B cell (primary cell): ENCODE measurements at places on chromosomes 4 and X. TPM values are rescaled to one million over a fixed set of nuclear protein-coding genes. Genes with fewer than 3 reads are reported as not detected.

GRCh38 chr4:40909363-40909876 lies 159.7 kb downstream of the NSUN7 start:
- no peak overlapping the region for H3K4me3 ChIP-seq
- no peak for DNase-seq
- H3K27me3 ChIP-seq: no peaks in the 10 kb centered on the region
- peaks cover 10% of the 10 kb centered on the region for H3K4me1 ChIP-seq

Gene GABRA4
- not detected in 2 replicates for total RNA-seq

GRCh38 chr4:106953036-106953705 lies 82.9 kb downstream of the DKK2 start:
- H3K4me3 ChIP-seq: no peak overlapping the region
- H3K36me3 ChIP-seq: no peaks in the 10 kb centered on the region
- no peak overlapping the region for H3K27ac ChIP-seq
- no peak for DNase-seq
- no peaks in the 10 kb centered on the region for H3K4me1 ChIP-seq

- H3K4me3 ChIP-seq: no peak overlapping the region
- no peak for DNase-seq
- peaks cover 9% of the 10 kb centered on the region for H3K36me3 ChIP-seq
- H3K4me1 ChIP-seq: no peaks in the 10 kb centered on the region
Measured at GRCh38 chr4:48175806-48176205, 41.8 kb upstream of the TXK start.

Gene FAM236A
- total RNA-seq: not detected in 2 replicates

DNA sequence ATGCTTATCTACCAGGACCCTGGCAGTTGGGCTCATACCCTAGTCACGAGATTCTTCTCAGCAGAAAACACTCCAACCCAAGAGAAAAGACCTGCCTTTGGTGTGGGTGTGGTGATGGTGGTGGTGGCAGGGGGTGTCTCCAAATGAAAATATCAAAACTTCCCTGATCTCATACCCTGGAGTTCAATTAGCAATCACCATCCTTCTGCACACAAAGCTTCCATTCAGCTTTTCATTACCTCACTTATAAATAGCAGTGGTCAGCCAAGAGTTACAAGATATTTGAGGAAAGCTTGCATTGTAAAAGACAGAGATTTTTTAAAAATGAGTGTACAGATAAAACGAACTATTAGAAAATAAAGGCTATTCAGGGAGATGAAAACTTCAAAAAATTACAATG lies 580.8 kb upstream of the MAGEB2 start:
- DNase-seq: no peak
- H3K36me3 ChIP-seq: no peaks in the 10 kb centered on the region
- no peaks in the 10 kb centered on the region for H3K4me1 ChIP-seq
- no peaks in the 10 kb centered on the region for H3K27me3 ChIP-seq
- H3K27ac ChIP-seq: no peak overlapping the region

Gene CTAG2
- not detected in 2 replicates for total RNA-seq

- H3K27ac ChIP-seq: no peak overlapping the region
- no peaks in the 10 kb centered on the region for H3K4me1 ChIP-seq
- H3K4me3 ChIP-seq: no peak overlapping the region
- H3K36me3 ChIP-seq: no peaks in the 10 kb centered on the region
- no peak for DNase-seq
- no peaks in the 10 kb centered on the region for H3K27me3 ChIP-seq
Measured at GRCh38 chrX:130851569-130851968, 51.4 kb downstream of the ENOX2 start.

DNA sequence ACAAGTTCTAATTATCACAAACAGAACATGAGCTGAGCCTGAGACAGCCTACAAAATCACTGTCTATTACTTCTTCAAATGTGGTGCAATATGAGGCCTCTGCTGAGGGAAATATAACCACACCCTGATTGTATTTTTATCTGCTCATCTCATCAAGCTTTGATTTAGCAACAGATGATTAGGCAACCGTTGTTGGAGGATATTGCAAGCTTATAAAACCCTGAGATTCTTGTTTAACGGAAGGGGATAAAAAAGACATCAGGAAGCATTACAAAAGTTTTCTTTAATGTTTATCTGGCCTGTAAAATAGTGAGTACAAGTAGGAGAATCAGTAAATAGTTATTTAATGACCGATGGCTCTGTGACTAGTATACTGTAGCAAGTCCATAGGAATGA lies 108.5 kb downstream of the ZNF330 start:
- no peaks in the 10 kb centered on the region for H3K27me3 ChIP-seq
- H3K4me3 ChIP-seq: no peak overlapping the region
- H3K27ac ChIP-seq: no peak overlapping the region

Gene ARR3
- total RNA-seq: not detected in 2 replicates

DNA sequence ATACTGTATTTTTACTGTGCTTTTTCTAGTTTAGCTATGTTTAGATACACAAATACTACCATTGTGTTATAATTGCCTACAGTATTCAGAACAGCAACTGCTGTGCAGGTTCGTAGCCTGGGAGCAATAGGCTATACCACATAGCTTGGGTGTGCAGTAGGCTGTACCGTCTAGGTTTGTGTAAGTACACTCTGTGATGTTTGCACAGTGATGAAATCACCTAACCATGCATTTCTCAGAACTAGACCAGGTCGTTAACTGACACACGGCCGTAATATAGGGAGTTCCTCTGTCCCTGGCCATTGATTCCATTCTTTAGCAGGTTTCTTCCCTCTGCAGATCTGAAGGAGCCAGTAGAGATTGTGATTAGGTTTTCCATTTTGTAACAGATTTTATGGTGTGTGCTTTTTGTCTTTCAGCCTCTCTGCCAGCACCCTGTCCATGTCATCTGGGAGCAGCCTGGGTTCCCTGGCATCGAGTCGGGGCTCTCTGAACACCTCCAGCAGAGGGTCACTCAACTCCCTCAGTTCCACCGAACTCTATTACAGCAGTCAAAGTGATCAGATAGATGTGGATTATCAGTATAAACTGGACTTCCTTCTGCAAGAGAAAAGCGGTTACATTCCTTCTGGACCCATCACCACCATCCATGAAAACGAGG lies 59.5 kb downstream of the CLDN22 start:
- H3K27ac ChIP-seq: no peak overlapping the region
- H3K27me3 ChIP-seq: no peaks in the 10 kb centered on the region
- H3K4me3 ChIP-seq: no peak overlapping the region
- no peak for DNase-seq
- no peaks in the 10 kb centered on the region for H3K4me1 ChIP-seq

DNA sequence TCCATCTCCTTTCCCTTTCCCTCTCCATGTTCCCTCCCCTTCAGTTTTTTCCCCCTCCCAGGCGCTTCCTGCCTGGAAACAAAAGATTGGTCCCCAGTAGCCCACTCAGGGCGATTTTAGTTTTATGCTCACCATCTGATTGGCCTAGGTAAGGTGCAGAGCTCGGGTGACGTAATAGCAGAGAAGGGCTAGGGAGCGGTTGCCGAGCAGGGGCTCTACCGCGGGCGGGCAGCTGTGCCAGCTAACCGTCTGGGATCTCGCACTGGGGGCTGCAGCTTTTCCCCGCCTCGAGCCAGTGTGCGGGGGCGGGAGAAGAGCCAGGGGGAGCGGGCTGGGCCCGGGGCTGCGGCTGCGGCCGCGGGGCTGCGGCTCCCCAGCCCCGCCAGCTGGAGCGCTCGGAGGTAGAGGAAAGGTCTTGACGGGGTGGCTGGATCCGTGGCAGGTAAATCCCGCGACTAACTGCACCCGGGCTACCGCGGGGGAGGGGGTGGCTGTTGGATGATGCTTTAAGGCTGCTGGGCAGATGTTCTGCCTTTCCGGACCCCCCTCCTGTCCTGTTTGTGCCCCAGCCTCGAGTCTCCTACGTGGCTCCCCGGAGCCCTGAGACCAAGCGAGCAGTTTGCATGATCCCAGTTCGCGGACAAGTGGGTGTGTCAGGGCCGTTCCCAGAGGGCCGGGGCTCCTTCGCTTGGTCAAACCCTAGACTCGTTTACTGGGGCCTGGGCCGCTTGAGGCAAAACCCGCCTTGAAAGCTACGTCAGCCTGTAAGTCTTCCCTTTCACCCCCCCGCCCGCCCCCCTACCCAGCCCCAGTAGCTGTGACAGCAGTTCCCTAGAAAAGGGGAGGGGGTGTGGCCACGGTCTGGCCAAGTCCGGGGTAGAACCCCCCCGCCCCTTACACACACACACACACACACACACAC lies at the start of gene PAK3:
TSS of gene PAK3 (plus strand) at position 218 of the 922 bp plus-strand sequence. CDS start 26,913 bp downstream, outside the sequence.
- peaks cover 8% of the 10 kb centered on the region for H3K27me3 ChIP-seq
- H3K4me3 ChIP-seq: peak within 1 kb of the TSS; percentile 50
- H3K4me1 ChIP-seq: peaks cover 17% of the 10 kb centered on the region
- DNase-seq: peak; percentile 21

GRCh38 chr4:118941799-118942198 lies 53.1 kb downstream of the SYNPO2 start:
- peaks cover 6% of the 10 kb centered on the region for H3K27me3 ChIP-seq
- no peak for DNase-seq
- no peak overlapping the region for H3K4me3 ChIP-seq
- no peaks in the 10 kb centered on the region for H3K4me1 ChIP-seq
- H3K36me3 ChIP-seq: no peaks in the 10 kb centered on the region

GRCh38 chr4:184103527-184104264 lies 114.0 kb downstream of the ENPP6 start:
- no peaks in the 10 kb centered on the region for H3K27me3 ChIP-seq
- no peak overlapping the region for H3K4me3 ChIP-seq
- DNase-seq: no peak

Gene RHOXF2
- total RNA-seq: not detected in 2 replicates

DNA sequence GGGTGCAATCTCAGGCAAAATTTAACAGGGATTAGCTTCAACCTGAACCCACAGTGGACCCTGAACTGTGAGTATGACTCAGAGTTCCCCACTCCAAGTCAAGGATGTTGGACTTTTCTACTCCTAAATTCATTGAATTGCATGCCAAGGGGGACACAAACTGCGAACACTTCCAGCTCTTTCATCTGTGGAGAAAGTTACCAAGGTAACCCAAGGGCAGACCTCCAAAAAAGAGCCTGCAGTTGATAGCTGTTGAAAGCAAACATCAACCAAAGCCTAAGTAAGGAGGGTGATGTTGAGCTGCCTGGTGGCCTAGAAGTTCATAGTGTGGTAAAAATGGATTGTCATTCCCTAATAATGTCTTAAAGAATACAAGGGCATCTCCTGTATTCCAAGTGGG lies 1242.9 kb downstream of the C4orf33 start:
- no peaks in the 10 kb centered on the region for H3K36me3 ChIP-seq
- no peaks in the 10 kb centered on the region for H3K27me3 ChIP-seq
- no peaks in the 10 kb centered on the region for H3K4me1 ChIP-seq
- no peak overlapping the region for H3K27ac ChIP-seq
- no peak for DNase-seq

- H3K27ac ChIP-seq: no peak overlapping the region
- H3K36me3 ChIP-seq: no peaks in the 10 kb centered on the region
- H3K4me3 ChIP-seq: no peak overlapping the region
- H3K27me3 ChIP-seq: no peaks in the 10 kb centered on the region
- no peaks in the 10 kb centered on the region for H3K4me1 ChIP-seq
Measured at GRCh38 chr4:8350352-8350751, 80.8 kb downstream of the HTRA3 start.

GRCh38 chr4:88070031-88070430 lies 62.6 kb downstream of the PKD2 start:
- DNase-seq: no peak
- peaks cover 11% of the 10 kb centered on the region for H3K36me3 ChIP-seq
- H3K4me1 ChIP-seq: no peaks in the 10 kb centered on the region
- H3K27me3 ChIP-seq: no peaks in the 10 kb centered on the region
- H3K27ac ChIP-seq: no peak overlapping the region

DNA sequence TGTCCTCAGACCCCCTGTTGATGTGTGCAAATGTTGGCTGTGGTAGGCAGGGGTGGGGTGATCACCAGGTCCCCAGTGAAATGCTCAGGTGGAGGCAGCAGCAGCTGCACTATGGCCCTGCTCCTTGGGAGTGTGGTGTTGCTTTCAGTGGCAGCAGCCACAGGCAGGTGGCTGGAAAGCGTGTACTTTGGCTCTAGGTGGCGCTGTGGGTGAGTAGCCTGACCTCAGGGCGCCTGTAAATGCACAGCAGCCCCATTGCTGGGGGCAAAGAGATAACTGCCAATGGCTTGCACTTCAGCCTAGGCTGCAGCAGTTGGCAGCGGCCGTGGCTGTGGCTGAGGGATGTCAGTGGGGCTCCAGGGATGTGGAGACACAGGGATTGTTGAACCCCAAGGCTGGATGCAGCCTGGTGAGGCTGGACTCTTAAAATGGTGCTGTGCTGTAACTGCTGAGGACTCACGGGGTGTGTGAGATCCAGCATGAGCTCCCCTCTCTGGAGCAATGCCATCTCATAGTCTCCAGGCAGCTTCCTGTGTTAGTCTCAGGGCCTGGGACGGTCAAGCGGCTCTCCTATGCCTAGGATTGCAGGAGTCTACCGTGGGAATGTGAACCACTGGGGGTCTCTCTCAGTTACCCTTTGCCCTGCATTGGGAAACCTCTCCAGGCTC lies 421.7 kb upstream of the HTR2C start:
- no peaks in the 10 kb centered on the region for H3K27me3 ChIP-seq
- no peak overlapping the region for H3K27ac ChIP-seq
- H3K36me3 ChIP-seq: no peaks in the 10 kb centered on the region
- DNase-seq: no peak
- H3K4me3 ChIP-seq: no peak overlapping the region
- no peaks in the 10 kb centered on the region for H3K4me1 ChIP-seq

DNA sequence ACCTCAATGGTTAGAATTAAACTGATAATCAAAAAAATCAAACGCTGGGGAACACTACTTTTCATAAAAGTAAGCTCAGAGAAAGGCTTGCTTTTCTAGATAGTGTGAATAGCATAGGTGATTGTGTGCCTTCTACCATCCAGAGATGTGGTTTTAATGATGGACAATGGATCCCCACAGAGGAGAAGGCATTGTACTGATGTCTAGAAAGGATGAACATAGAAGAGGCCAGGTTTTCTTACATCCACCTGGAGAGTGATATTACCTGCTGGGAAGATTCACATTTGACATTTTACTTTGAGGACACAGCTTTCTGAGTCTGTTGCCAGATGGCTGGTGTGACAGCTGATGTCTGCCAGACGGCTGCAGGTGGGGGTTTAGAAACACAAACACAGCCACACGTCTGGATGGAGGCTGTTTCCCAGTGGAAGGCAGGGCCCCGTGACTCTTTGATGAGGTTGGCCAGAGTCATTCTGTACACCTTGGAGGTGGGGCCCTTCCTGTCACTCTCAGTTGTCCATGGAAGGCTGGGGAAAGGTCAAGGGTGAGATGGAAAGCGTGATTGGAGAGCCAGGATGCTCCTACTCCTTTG lies 114.4 kb downstream of the PSAPL1 start:
- H3K4me3 ChIP-seq: no peak overlapping the region
- no peaks in the 10 kb centered on the region for H3K36me3 ChIP-seq
- no peaks in the 10 kb centered on the region for H3K4me1 ChIP-seq
- no peak for DNase-seq
- H3K27ac ChIP-seq: no peak overlapping the region

DNA sequence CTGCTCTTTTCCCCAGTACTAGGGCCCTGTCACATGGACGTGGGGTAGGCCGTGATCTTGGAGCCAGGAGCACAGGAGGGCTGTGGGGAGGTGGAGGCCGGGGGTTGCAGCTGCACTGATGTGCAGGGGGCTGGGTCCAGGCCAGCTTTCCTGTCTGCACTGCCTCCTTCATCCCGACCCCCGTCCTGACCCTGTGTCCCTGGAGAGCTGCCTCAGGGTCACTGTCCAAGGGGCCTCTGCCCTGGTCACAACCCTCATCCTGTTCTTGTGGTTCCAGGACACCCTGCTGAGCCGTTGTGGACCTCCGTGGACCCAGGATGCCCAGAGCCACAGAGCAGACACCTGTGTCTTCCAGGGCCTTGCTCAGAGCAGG lies 91.7 kb upstream of the ADRA2C start:
- no peaks in the 10 kb centered on the region for H3K27me3 ChIP-seq
- DNase-seq: no peak
- H3K36me3 ChIP-seq: no peaks in the 10 kb centered on the region
- no peaks in the 10 kb centered on the region for H3K4me1 ChIP-seq
